ENCODE measurements at places on chromosomes 3 and 15.

DNA sequence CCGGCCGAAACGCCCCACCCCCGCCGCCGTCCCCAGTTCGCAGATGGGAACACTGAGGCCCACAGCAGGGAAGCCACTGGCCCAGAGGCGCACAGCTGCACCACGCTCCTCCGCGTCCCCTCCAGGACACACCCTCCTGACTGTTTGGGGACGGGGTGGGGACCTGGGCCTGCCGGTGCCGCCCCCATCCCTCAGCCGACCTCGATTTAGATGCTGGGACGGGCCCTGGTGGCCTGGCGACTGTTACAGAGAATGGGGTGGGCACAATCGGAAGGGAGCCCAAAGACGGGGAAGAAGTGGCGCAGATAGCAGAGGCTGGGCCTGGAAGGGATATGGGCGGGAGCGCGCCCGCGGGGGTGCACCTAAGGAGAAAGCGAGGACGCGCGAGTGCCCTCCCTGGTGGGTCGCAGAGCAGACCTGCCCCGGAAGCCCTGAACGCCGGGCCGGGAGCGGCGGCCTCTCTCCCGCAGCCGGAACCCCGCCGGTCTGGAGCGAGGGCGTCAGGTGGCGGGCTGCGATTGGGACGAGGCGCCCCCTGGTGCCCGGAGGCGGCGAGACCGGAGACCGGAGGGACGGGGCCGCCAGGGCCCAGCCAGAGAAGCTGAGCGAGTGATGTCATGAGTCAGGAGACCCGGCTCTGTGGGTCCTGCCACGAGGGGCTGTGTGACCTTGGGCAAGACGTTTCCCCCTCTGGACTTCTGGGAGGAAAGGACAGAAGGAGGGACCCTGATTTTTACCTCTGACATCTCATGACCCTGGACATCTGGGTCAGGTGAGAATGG is 78.4 kb downstream of the IQSEC1 start:
- DNase-seq = peak; percentile 84

GRCh38 chr15:83132861-83133523 is 25.5 kb downstream of the TM6SF1 start:
- no peak for DNase-seq

DNA sequence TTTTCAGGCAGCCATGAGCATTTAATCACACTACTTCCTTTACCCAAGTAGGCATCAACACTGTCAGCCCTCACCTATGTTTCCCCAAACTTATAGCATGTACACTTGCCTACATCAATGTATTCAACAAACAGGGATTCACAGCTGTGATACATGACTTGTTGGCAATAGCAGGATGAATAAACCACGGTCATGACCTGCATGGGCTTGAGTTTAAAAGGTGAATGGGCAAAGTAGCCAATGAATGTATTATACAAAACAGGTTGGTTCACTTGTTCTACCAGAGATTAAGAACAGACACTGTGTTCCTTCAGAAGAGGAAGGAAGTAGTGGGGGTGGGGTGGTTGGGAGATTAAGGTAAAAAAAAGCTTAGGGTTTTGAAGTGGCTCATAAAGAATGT is 861.9 kb upstream of the SEMA6D start:
- no peak for DNase-seq

DNA sequence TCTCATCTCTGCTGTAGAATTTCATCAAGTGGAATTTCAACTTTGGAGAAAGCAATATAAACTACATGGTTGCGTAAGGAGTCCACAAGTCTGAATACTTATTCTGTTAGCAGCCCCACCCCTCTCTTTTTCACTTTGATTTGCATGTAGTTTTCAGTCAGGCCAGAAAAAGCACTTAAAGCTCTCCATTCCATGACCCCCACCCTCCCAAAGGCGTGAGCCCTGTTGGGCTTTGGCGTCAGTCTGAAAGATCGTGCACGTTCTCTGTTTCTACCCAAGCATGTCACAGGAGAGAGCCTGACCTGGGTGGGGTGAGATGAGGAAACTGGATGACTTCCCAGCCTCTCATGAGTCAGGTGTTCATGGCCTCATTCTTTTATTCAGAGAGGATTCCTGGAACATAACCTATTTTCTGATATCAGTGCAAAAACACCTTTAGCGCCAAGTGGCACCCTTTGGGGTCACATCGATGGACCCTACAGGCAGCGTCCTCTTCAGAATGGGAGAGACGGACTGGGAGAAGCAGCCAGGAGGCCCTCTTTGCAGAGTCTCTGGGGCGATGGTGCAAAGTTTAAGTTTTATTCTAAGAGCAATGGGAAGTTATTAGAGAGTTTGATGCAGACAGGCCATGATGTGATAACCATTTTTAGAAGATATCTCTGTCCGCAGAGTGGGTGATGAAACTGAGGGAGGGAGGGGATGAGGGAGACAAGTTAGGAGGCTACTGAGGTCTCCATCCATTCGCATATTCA is 55.8 kb downstream of the LSM3 start:
- no peak for DNase-seq

DNA sequence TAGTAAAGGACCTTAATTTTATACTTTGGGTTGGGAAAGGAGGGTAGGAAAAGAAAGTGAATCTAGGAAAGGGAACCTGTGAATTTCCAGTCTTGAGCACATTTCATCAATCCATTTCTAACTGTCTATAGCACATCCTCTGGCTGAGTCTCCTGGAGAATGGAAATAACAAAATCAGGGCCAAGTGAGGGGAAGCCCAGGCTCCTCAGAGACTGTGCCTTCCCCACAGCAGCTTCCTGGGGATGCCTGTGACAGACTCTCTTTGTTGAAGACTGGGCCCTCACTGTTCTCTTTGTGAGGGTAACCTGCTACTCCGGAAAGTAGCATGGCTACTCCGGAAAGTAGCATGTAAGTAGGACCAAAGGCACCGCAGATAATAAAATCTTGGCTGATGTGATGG is 22.6 kb upstream of the CSPG5 start:
- no peak for DNase-seq

Data from stimulated activated naive CD4-positive, alpha-beta T cell (primary cell).